ENCODE measurements at places on chromosomes 16 and 17.

DNA sequence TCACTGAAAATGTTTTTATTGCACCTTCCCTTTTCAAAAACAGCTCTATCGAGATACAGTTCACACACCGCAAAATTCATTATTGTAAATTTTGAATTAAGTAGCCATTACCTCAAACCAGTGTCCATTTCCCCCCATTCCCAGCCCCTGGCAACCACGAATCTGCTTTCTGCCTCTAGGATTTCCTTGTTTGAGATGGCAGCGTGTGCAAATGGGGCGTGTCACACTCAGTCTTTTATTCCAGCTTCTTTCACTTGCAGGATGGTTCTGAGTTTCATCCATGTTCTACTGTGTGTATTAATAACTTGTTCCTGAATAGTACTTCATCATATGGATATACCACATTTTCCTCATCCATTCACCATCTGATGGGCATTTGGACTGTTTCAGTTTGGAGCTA lies 14.8 kb downstream of the ACSF3 start:
- no peak for DNase-seq

GRCh38 chr16:70778901-70779309 lies 22.1 kb downstream of the VAC14 start:
- no peak for DNase-seq

- no peak for DNase-seq
These were observed 29.2 kb downstream of the NOL11 start for GRCh38 chr17:67746704-67747571.

- DNase-seq = no peak
These were observed 15.7 kb upstream of the SLC35B1 start for GRCh38 chr17:49723423-49723822.

DNA sequence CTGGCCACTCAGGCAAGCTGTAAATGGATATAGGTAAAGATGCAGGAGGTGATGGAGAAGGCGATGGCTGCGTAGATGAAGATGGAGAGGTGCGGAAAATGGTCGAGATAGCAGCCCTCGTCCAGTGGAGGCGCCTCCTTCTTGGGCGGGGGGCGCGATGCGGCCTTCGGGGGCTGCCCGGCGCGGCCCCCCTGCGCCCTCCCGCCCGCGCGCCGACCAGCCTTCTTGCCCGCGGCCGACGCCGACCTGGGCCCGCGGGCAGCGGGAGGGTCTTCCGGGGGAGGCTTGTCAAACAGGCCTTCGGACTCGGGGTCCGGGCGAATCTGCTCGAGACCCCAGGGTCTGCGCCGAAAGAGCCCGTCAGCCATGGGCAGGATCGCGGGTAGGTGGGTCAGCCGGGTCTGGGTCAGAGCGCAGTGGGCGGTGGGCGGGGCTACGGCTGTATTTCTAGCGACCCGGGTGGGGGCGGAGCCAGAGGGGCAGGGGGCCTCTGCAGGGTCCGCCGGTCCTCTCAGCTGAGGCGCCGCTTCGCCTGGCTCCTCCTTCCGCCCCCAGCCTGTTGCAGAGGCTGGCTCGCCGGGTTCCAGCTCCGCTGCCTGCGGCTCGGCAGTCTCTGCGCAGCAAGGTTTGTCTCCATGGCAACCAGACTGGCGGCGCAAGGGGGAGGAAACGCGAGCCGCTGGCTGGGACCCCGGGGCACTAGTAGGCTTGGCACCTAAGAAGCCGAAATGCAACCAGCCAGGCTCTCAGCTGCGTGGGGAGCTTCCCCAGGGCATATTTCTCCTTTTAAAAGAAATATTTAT lies 14.4 kb downstream of the MIS12 start:
- peak; percentile 86 for DNase-seq

DNA sequence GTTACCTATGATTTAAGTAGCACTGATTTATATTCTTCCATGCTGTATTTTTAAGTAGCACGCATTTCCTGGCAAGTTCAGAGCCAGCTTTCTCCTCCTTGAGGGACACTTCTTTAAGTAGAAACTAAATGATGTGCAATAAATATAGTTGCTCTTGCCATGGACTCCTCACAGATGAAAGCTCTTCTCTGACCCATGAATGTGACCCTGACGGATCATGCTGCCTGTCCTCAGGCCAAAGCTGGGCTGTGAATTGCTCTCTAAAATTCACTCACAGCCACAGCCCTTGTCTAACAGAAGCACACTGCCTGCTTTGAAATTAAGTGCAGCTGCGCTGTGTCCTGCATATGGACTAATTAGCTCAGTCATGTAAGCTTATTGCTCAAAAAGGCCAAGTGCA lies 438.8 kb downstream of the PMP22 start:
- DNase-seq = no peak

- DNase-seq = no peak
These were observed 34.6 kb downstream of the KANSL1 start for GRCh38 chr17:46158323-46159296.

DNA sequence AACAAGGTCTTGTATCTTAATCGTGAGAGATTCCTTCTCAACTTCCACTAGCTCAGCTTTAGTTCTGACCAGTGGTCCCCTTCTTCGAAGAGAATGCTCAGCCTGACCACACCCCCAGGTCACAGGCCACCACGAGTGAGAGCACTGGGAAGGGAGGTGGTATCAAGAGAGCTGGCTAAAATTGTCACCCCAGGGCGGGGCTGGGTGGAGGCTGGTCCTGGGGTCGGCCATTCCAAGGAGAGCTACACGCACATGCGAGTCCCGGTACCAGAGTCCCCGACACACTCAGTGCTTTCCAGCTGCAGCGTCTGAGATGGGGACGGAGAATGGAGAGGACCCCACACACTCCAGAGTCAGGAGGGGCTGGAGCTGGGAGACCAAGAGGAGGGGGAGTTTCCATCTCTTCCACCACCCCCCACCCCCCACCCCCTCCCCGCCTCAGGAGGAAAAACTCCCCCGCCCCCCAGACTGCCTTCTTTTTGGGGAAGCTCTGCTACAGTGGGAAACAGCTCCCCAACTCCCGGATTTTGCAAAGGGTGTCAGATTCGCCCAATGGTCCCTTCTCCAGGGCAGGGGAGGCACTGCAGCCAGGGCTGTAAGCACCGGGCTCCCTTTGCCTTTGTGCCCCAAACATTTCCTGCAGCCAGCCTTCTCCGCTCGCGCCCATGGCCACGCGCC lies 1.6 kb downstream of the C1QL1 start:
- DNase-seq = no peak

All from activated CD8-positive, alpha-beta memory T cell treated with anti-CD3 and anti-CD28 coated beads, Interleukin-2, amount 10 ng/mL, durations not matched to agents 7 days and 5 days (primary cell).